ENCODE measurements at places on chromosomes 2 and 18. TPM values are rescaled to one million over a fixed set of nuclear protein-coding genes. Genes with fewer than 3 reads are reported as not detected.

Gene ME2
- 77.2 TPM for total RNA-seq

DNA sequence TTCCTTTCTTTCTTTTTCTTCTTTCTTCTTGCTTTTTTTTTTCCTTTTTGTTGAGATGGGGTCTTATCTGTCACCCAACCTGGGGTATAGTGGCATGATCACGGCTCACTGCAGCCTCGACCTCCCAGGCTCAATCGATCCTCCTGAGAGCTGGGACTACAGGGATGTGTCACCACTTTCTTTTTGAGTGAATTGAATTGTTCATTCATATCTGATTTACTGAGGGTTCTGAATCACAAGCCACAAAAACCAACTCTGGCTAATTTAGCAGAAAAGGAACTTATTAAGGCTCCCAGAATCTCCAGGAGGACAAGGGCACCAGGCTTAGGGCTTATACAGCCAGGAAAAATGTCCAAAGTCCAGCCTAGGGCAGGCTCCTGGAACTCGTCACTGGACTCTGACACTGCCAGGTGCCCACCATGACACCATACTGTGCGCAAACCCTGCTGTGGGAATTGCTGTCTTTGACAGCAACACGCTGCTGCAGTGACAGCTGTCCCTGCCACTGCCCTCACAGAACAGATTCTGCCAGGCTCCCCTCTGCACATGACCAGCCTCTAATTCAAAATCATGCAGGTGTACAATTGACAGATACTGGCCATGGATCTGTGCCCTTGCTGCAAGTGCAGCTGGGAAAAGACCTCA lies 42.9 kb upstream of the EML6 start:
- peak; percentile 74 for DNase-seq

Gene CAPG
- 211 TPM for total RNA-seq

DNA sequence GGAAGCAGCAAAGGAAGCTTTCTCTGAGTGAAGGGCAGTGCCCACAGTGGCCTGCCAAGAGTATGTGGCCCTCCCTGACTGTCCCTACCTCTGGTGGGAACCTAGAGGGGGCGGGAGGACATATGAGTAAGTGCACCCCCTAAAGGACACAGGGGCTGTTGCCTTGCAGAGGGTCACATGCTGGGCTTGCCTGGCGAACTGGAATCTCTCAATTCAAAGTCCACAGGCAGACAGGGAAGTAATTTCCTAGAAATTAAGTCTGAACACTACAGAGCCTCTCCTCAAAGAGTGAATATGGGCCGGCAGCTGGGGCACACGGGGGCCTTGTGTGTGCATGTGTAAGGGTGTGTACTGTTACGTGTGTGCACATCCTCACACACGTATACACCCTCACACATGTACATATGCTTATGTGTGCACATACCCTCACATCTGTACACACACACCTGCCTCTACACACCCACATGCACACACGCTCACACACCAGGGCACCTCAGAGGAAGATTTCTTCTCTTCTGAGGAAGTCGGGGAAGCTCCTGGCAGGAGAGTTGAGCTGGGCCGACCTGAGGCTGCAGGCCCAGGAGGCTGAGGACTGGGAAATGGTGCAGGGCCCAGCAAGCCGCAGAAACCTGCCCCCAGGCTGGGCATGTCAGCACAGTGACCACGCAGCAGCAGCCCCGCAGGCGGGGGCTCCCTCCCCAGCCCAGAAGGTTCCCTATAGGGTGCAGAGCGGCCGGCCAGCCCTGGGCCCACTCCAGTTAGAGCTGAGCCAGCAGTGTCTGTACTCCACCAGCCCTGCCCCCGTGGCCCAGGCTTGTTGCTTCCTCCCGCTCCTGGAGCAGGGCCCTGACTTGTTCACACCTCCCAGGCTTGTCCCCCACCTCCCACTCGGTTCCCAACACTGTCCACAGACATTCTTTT lies 77.4 kb upstream of the TAF1B start:
- no peak for DNase-seq

GRCh38 chr2:7127156-7127555 lies 209.9 kb downstream of the RNF144A start:
- DNase-seq: no peak

DNA sequence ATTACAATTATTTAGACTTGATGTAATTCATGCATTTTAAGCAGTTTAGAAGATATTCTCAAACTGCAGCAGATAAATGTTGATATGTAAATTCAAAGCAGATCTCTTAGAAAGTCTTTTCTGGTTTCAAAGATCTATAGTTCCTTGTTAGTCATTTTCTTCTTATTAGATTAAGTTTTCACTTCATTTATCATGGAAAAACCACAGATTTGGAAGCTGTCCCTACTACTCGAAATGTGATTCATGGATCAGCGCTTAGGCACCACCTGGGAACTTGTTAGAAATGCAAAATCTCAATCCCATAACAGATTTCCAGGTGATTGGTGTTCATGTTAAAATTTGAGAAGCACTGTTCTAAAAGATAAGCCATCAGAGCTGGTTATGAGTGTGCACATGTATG lies 92.8 kb upstream of the CDH2 start:
- no peak for DNase-seq

DNA sequence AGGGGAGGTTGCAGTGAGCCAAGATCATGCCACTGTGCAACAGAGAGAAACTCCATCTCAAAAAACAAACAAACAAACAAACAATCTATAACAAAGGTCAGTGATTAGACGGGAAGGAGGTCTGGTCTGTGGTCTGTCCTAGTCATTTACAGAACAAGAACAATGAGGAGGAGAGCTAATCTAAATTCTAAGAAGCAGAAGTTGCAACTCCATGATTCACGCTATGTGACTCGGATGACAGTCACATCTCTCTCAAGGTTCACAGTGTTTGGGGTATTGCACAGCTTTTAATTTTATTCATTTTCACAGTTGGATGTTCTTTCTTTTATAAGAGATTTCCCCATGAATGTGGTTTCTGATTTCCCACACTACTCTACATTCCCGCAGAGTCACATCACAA lies 218.7 kb upstream of the PIEZO2 start:
- no peak for DNase-seq

DNA sequence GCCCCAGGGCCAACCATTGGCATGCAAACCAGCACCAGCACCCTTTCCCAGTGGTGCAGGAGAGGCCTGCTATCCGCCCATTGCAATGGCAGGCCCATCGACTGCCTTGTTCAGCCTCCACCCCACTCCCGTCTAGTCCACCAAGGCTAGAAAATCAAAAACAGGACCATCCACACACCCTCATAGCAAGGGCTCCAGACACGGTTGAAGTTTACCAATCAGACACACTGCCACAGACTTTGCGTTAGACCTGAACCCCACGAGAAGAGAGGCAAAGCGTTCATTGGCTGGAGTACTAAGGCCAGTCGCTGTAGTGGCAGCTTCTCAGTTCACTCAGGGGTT lies 95.3 kb upstream of the TEX51 start:
- no peak for DNase-seq

DNA sequence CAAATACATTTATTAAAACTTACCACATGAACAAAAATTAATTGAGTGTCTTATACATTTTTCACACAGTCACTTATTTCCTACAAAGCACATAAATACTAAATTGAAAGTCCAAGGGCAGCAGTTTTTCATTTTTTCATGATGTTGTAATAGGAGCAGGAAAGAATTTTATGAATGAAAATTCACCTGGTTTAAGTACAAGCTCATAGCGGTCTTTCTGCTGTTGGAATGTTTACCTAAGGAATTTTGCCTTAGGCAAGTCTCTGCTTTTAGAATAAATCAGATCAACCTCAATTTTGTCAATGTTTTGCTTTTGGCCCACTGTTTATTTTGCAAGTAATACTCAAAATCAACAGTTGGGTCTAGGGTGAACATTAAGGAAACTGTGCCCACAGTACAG lies 40.0 kb downstream of the ETAA1 start:
- DNase-seq: no peak

- no peak for DNase-seq
Measured at GRCh38 chr2:198697218-198697617, 760.5 kb downstream of the SATB2 start.

- DNase-seq: no peak
Measured at GRCh38 chr2:238242731-238243495, 3.1 kb upstream of the HES6 start.

GRCh38 chr2:12441750-12442475 lies 274.8 kb upstream of the TRIB2 start:
- no peak for DNase-seq

Gene CNTNAP5
- total RNA-seq: not detected

DNA sequence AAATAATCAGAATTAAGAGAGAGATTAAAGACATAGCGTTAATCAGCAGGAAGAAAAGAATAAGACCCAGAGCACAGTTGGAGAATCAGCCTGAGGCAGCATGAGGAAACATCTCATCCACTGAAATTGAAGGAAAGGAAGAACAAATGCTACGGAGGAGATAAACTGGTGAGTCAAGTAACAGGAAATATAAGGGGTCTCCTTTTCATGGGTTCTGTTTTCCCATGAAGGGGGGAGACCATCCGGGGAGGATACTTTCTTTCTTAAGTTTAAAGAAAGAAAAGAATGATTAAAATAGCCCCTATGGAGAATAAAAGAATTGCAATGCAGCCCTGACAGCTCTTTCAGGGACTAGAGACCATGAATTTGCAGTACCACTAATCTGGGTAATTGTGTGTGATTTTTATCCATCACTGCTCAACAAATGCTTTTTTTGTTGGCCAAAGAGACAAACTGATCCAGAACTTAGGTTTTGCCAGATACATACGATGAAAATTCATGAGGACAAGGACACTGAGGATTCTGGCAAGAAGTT lies 17.7 kb downstream of the ROCK2 start:
- no peak for DNase-seq

DNA sequence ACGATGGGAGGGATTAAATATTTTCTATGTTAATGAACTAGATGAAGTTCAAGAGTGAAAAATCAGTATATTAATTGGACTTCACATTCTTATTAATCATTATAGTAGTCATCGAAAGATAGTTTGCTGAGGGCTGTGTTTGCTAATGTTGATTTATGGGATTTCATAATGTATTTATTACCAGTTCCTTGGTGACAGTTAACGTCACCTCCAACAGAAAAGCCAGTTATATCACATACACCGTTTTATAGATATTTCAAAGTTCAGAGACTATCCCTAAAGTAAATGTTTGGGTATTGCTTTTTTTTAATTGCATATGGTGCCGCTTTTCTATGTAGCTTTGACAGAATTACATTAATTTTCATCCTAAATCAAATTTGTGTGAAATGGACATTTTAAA lies 49.4 kb upstream of the SP5 start:
- no peak for DNase-seq

- DNase-seq: no peak
Measured at GRCh38 chr2:40372283-40372985, 79.5 kb downstream of the SLC8A1 start.

Gene RAB11FIP5
- 1.1 TPM for total RNA-seq

DNA sequence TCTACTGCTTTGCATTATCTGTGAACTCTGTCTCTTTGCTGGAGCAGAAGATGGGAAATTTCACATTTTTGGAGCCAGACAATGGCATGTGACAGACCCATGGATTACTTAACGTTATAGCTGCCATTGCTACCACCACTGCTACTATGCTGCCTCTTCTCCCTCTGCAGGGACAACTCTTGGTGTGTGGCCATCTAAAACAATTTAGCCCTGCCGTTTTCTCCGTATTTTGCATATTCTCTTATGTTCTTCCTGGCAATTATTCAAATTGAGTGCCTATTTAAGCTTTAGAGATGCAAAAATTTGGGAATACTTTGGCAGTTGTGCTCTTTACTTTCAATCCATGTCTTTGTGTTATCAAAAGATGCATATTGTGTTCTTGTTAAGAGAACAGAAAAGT lies 386.8 kb downstream of the XIRP2 start:
- DNase-seq: no peak

DNA sequence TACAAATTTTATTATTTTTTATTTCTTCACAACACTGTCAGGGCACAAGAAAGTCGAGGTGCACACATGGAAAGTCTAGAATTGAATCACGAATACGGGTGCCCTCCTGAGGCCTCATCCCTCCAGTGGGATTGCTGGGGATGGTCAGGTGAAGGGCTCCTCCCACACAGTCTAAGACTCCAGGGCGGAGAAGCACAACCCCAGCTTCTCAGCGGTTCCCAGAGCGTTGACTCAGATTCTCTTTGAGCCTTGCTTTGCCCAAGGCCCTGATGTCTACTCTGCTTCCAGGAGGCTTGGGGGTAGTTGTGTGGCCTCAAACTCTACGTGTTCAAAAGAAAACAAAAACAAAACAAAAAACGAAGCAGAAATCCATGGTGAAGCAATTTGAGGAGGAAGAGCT lies 108.4 kb downstream of the LYPD6B start:
- DNase-seq: no peak

DNA sequence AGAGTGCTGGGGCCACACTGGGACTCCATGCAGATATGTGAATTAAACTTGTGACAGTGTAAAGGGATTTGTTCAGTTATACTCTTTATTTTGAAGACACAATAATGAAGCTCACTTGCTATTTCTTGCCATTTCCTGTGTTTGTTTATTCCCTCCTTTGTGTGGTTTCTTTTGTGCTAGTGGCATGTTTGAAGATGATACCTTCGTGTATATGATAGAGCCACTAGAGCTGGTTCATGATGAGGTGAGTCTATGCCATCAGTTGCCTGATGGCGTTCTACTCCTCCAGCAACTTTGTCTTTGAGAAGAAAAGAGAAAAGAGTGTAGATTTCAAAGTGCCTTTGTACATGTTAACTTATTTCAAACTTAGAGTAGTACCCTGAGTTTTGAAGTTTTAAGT lies 99.2 kb upstream of the FAM237A start:
- DNase-seq: no peak

Gene FARSB
- 33.1 TPM for total RNA-seq

Gene CLEC4F
- total RNA-seq: not detected

GRCh38 chr2:34997779-34998178 lies 1357.8 kb upstream of the CRIM1 start:
- DNase-seq: no peak
